ENCODE measurements at places on chromosomes 2 and 18.
A peak's percentile ranks its signal among the peaks of the same experiment; 100 is the strongest.

- DNase-seq = no peak
Measured at GRCh38 chr2:191891656-191892055, 44.8 kb upstream of the CAVIN2 start.

GRCh38 chr2:226836548-226836885, 663 bp downstream of the RHBDD1 start:
- no peak for DNase-seq

DNA sequence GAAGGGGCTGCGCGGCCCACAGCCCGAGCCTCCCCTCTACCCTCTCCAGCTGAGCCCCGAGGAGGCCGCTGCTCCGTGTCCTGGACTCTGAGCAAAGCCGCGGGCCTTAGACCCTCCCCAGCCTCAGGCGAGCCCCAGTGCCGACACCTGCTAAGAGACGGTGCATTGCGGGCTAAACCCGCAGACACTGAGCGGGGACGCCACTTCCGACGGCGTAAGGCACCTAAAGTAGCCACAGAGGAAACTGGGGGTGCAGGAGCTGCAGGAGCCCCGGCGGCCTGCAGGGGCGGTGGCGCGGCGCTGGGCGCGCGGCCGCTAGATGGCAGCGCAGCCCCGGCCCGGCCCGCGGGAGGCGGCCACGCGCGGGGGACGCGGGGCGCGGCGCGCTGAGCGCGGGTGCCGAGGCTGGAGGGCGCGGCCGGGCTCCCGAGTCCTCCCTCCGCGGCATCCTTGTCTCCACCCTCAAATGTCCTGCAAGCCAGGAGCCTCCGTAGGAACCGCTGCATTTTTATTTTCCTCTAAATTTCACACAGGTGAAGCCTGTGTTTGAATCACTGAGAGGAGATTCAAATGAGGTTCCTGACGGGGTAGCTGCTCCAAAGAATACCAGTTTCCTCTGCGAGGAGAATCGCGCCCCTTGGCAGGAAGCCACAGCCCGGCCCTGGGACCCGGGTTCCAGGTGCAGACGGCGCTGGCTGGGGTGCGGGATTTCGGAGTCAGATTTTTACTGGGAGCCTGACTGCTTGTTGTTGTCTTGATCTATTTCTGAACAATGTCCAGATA, 650.5 kb downstream of the GALR1 start:
- peak; percentile 82 for DNase-seq

GRCh38 chr2:191646163-191646902, 31.6 kb upstream of the NABP1 start:
- DNase-seq = no peak

DNA sequence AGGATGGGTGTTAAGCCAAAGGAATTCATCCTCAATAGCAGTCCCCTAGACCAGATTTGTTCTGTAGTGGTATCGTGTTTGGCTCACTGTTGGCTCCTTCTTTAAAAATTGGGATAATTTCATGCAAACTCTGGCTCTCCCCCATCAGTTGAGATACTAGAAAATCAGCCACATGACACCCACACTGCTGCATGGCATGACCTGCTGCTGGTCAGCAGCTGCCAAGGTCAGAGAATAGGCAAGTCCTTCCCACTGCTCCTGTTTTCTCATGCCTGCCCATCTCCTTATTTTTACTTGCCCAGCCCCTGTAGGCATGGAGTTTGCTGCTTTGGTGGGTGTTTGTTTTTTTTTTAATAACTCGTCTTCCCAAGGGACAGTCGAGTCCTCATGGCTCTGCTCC, 1.0 kb upstream of the SNRNP200 start:
- no peak for DNase-seq

Data from GM20000 (cell line).